ENCODE measurements at places on chromosomes 5 and 9.

DNA sequence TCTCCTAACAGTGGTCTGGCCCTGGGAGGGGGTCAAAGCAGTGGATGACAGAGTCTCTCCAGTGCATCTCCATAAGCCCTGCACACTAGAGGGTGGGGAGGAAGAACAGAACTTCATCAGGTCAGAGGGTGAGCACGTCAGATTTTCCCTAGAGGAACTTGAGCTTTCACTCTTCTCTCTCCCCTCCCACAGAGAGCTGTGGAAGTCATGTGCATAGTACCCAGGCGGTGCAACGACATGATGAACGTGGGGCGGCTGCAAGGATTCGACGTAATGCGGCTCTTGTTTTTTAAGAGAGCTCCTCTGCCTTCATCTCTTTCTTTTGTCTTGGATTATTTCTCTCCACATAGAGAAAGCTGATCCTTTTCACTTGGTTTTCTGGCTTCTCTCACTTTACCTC is 100.2 kb upstream of the OTULINL start:
- DNase-seq, result no peak

- DNase-seq, result no peak
Measured at GRCh38 chr9:78298046-78298765, 1.3 kb downstream of the PSAT1 start.

GRCh38 chr9:37619806-37620205 is 27.4 kb upstream of the TOMM5 start:
- DNase-seq, result no peak

- DNase-seq, result no peak
Measured at GRCh38 chr9:112648624-112649023, 69.3 kb downstream of the INIP start.

- no peak for DNase-seq
Measured at GRCh38 chr9:1538301-1538700, 476.8 kb upstream of the SMARCA2 start.

GRCh38 chr9:78273761-78274160 is 23.2 kb upstream of the PSAT1 start:
- DNase-seq, result no peak

GRCh38 chr9:110330484-110331105 is 7.1 kb downstream of the TXNDC8 start:
- DNase-seq, result no peak

- DNase-seq, result no peak
Measured at GRCh38 chr5:108171759-108172158, 210.1 kb downstream of the FBXL17 start.

- no peak for DNase-seq
Measured at GRCh38 chr5:143938230-143938629, 126.3 kb downstream of the HMHB1 start.

- no peak for DNase-seq
Measured at GRCh38 chr9:95116002-95116807, 201.3 kb downstream of the FANCC start.

GRCh38 chr5:54799645-54800044 is 185.7 kb downstream of the ESM1 start:
- DNase-seq, result no peak

DNA sequence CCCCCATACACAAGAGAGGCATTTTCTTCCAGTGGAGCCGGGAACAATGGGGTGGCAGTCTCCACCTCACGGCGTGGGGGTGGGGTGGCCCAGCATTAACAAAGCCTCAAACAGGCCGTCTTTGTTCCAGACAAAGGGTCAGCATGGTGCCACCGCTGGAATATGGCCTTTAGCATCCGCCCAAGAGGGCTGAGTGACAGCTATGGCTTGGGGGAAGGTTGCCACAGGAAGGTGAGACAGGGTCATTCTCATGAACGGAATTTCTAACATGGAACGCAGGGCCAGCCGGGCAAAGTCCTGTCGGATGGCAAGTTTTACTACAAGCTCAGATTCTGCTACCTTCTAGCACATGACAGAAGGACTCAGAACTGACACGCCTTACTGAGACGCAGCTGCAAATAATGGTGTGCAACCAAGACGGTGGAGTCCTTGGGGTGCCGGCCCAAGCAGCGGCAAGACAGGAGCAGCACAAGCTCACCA is 64.0 kb downstream of the OTULIN start:
- no peak for DNase-seq

GRCh38 chr9:127492616-127493015 is 41.3 kb downstream of the LRSAM1 start:
- no peak for DNase-seq

DNA sequence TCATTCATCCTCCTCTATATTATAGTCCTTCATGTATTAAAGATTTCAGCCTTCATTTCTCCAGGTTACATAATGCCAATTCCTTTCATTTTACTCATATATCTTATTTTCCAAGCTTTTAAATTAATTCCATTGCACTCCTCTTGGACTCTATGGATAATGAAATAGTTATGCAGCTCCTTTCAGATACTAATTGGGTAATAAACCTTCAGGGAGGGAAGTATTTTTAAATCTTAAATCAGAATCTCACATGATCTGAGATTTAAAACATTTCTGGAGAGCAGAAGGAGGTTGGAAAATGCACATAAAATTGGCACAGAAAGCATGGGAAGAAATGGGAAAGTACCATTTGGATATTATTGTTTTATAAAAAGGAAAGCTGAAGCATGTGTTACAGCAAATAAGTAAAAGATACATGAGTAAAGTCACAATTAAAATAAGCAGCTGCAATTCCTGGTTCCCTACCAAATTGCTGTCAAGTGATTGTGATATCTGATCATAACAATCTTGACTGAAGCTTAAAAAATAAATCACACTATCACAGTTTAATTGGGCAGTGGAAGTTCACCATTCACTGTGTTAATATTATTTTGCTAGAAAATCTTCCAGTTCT is 257.9 kb upstream of the NREP start:
- no peak for DNase-seq

- no peak for DNase-seq
Measured at GRCh38 chr5:143782588-143783386, 29.2 kb upstream of the HMHB1 start.

DNA sequence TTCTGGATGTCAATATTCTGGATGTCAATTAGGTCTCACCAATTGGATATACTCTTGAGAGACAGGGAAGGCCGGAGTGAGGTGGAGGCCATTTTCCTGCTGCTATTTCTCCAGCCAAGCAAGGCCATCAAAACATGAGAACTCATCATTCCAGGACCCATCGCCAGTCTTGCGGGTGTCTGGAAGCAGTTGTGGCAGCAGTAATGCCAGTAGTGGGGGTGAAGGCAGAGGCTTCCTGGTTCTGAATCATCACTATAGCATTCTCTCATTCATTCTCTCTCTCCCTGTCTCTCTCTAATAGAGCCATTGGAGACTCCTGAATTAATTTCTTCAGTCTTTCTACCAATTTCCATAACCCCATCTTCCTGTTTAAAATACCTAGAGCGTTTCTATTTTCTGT is 71.8 kb downstream of the EGFLAM start:
- DNase-seq, result no peak

DNA sequence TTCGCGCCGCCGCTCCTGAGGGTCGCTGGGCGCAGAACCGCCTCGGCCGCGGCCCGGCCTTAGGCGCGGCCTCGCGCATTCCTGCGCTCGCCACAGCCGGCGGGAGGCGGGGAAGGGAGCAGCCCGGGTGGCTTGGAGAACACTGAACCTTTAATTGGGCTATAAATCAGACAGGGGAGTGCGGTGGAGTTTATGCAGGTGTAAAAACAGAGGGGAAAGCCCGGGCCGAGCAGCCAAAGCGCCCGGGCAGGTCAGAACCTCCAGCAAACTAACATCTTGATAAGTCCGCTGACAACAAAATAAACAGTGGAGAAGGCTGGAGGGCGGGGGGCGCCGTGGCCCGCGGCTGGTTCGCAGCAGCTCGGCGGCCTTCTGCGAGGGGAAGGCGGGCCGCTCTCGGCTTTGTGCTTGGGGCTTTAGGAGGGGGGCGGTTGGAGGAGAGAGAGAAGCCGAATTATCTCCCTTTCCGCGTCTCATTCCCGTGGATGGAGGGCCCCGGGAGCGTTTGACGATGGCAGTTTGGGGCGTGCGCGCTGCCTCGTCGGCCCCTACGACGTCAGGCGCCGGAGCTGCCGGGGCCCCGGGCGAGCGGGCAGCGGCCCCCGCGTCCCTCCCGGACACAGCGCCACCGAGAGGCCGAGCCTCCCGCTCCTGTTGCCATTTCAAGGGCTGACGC is 11.3 kb downstream of the FOXD1 start:
- no peak for DNase-seq

- DNase-seq, result no peak
Measured at GRCh38 chr5:121937762-121938161, 24.0 kb upstream of the SRFBP1 start.

DNA sequence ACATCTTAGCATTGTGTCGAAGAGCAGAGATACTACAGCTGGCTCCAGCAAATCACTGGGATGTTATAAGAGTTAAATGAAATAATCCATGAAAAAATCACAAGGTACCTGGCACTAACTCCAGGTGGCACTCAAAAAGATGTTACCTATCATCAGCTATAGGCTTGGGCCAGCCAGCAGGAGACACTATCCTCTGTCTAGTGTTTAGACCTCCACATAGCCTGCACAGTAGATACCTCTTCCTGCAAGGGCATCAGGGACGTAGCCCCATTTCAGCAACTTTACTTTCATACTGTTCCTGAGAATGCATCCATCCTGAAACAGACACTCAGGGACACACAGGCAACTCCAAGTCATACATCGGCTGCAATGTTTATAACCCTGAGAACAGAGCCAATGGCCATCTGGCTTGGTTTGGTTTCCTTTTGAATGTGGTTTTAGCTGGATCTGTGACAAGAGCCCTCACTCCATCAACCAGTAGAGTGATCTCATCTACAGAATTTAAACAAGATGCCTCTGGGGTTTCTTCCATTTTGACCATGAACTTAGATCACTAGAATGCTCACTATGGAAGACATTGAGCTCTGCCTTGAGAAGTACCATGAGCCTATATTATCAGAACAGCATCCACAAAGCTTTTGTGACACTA is 69.9 kb downstream of the TLE1 start:
- no peak for DNase-seq

GRCh38 chr9:95552814-95553546 is 36.2 kb upstream of the PTCH1 start:
- DNase-seq, result no peak

DNA sequence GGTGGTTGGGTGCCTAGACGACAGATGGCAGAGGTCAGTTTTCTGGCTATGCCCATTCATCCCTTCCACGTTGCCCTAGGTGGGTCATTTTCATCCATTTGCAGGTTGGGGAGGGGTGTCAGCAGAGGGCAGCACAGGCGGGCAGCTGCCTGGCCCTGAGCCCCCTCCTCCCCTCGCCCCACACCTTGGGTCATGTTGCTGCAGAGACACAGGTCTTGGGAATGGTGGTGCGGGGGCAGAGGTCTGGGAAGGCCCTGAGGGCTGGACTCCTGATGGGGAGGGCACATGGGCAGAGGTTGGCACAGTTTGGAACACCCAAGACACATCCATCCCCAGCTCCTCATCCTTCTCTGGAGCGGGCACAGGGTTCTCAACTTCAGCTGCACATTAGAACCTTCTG is 103.2 kb upstream of the LMX1B start:
- no peak for DNase-seq

DNA sequence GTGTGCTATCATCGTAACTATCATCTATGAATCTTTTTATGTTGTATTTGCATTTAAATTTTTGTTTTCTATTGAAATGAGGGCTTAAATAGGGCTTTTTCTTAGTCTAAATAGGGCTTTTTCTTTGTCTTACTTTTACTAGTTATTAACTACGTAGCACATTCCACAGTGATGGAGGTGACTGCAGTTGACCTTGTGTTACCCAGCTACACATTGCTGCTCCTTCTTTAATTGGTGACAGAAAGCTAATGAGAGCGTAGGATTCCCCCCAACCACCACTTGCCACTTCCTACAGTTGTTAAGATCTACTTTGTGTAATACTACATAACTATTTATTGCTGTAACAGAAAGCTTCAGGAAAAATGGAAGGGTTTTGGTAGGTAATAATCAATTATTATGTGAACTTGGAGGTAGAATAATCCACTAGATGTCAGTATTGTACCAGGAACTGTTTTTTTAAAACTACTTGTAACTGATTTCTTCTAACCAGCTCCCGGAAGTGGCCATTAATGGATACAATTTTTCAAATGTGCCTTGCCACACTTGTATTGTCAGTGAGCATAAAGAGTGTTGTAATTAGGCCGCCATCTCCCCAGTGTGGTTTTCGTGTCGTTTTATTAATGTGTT is 18.0 kb downstream of the MTRR start:
- DNase-seq, result no peak

DNA sequence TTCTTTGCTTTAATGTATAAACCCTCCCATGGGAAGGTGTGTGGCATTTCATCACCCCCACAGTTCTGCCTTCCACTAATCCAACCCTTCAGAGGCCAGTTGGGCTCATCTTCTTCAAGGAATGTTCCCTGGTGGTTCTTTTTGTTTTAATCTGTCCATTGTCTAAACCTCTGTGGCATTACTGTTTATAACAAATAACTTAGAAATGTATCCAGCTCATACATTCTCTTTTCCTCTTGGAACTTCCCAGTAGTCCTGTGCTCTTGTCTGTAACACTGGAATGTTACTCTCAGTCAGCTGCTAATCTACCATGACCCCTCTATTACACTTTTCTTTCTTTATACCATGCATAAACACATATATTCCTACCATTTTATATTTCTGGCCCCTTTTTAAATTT is 213.5 kb upstream of the TARS1 start:
- DNase-seq, result no peak

GRCh38 chr9:86669422-86669821 is 277.9 kb downstream of the GAS1 start:
- DNase-seq, result no peak

DNA sequence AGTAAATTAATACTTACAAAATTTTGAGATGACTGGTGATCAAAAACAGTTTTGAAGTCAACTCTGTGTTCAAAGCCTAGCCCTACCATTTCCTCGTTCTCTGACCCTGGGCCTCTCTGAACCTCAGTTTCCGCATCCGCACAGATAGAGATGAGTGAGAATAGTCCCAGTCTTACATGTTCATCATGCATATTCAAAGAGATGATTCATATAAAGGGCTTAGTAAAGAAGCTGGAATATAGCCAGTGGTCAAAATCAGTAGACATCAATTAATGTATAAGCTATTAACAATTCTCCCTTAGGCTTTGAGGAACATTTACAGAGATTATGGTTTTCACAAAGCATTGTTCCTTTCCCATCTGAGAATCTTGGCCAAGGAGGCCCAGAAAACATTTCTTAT is 250.6 kb downstream of the SPOCK1 start:
- DNase-seq, result no peak

GRCh38 chr9:118059484-118060278 is 355.5 kb downstream of the TLR4 start:
- DNase-seq, result no peak

GRCh38 chr9:114220061-114220541 is 64.8 kb downstream of the COL27A1 start:
- DNase-seq, result no peak
